ENCODE measurements at places on chromosomes 7 and 10.

DNA sequence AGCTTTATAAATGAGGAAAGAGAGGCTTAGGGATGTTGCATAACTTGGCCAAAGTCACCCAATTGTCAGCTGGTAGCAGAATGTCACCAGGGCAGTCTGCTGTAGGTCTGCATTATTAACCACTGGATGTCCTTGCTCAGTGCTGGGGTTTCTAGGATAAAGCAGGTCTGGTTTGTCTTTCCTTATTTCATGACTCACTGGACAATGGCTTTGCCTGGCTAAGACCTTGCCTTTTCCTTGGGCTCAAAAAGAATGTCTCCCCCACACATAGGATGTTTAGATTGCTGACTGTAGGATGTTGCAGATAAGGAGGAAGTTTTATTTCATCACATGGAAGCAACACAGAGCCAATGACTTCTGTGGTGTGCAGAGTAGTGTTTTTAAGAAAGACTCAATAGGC, 29.4 kb downstream of the WDFY4 start:
- DNase-seq, result no peak

GRCh38 chr7:70975754-70976153, 156.2 kb upstream of the GALNT17 start:
- no peak for DNase-seq

- DNase-seq, result no peak
Observed at GRCh38 chr7:69681181-69681580, 82.9 kb downstream of the AUTS2 start.

DNA sequence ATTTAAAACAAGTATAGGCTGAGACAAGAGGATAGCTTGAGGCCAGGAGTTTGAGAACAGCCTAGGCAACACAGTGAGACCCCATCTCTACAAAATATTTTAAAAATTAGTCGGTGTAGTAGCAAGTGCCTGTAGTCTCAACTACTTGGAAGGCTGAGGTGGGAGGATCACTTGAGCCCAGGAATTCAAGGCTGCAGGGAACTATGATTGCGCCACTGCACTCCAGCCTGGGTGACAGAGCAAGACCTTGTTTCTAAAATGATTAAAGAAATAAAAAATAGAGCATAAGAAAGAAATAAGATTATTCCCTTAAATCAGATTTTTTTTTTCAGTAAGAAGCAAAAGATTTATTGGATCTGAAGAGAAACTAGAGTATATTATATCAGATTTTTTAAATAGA, 11.7 kb downstream of the LRRC20 start:
- DNase-seq, result no peak

- DNase-seq, result no peak
Observed at GRCh38 chr7:66859339-66859738, 61.7 kb upstream of the TMEM248 start.

- DNase-seq, result no peak
Observed at GRCh38 chr7:128275681-128276080, 34.6 kb downstream of the LEP start.

- DNase-seq, result peak; percentile 48
Observed at GRCh38 chr7:131007439-131008330, 273.7 kb upstream of the KLF14 start.

GRCh38 chr10:71603150-71603549, 116.4 kb downstream of the C10orf105 start:
- DNase-seq, result no peak

GRCh38 chr10:15829495-15829894, 30.8 kb downstream of the MINDY3 start:
- DNase-seq, result no peak

DNA sequence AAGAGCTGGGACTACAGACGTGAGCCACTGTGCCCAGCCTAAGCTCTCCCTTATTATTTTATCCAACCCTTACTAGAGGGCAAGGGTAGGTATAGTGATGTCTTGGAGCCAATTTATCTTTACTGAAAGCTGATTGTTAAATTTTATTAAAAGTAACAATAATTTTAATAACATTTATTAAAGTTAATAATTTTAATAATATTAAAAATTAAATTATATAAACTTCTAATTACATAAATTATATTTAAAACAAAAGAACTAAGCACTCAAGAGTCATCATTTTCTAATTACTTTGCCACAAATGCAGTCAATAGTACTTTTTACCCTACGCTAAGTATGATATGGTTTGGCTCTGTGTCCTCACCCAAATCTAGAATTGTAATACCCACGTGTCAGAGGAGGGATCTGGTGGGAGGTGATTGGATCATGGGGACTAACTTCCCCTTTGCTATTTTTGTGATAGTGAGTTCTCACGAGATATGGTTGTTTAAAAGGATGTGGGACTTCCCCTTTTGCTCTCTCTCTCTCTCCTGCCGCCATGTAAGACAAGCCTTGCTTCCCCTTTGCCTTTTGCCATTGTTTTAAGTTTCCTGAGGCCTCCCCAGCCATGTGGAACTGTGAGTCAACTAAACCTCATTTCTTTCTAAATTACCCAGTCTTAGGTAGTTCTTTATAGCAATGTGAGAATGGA, 58.4 kb upstream of the ETV1 start:
- DNase-seq, result no peak

DNA sequence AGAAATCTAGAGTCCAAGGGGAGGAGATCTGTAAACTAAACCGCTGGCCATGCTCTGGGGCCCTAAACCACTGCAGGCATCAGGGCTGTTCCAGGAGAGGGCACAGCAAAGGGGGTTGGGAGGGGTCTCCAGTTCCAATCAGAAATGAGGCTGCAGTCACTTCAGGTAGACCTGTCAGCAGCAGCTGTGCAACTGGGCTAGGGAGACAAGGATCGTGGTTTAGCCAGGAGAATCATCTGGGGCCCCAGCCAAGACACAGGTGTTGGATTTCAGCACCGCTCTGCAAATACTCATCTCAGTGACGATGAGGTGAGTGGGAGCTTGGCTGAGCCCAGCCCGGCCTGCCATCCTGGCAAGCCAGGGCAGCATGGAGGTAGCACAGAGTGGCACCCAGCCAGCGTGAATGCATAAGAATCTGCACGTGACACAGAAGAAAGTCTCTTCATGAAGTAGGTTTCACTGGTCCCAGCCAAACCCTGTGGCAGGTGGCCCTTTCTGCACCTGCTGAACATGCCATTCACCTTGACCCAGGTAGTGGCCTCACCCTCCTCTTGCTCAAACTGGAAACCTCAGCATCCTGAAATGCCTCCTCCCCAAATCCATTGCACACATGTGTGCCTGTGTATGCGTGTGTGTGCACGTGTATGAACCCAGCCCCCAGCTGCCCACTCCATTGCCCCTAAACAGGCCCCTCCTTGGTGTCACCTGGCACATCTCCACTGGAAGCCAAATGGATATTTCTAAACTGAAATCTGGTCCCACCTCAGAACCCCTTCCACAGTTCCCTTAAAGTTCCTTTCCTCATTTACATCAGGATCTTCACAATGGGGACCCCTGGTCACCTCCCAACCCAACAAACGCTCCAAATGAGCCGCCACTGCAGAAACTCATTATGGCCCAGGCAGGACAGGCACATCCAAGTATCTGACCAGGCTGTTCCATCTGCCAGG, 9.6 kb downstream of the GPRIN2 start:
- DNase-seq, result peak; percentile 1

DNA sequence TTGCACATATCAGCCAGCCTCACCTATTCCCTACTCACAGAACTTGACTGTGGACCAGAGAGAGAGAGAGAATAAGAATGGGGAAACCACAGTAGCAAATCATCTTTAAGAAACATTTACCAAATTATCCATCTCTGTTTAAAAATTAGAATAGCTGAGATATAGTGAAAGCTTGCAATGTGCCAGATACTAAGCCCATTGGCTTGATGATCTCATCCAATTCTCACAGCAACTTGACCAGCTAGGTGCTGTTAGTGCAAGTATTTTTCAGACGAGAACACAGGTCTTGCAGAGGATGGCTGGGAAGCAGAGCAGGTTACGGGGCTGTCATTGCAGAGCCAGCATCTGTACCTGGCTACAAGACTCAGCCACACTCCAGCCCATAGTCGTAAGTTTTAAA, 50.9 kb downstream of the KLF6 start:
- DNase-seq, result no peak

GRCh38 chr10:15849316-15849715, 11.0 kb downstream of the MINDY3 start:
- no peak for DNase-seq

DNA sequence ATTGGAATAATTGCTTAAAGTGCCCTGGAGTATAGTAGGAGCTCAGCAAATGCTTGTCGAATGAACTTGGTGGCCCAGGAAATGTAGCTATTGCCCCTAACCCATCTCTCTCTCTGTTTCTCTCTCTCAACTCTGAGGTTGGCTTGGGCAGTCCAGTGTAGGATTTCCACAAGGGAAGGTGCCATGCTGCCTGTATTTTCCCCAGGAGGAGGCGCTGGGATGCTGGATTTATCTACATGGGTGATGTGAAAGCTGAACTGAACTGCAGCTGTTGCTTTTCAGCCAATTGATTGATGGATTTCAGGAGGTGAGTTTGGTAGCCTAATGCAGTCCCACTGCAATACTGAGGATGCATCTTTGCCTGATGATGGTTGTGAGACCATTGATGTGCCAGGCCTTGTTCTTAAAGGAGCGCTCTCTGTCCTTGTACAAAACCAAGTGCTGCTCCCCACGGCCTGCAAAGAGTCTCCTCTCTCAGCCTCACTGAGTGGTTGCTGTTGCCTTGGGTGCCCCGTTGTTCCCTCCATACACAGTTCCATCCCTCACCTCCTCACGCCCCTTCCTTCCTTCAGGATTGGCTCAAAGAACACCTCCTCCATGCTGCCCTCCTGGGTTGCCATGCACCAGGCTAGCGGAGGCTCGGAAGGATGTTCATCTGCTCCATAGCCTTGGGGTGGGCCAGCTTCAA, 200.6 kb downstream of the GLRX3 start:
- DNase-seq, result no peak

- DNase-seq, result no peak
Observed at GRCh38 chr7:137454246-137454724, 110.8 kb upstream of the PTN start.

- DNase-seq, result no peak
Observed at GRCh38 chr7:132355048-132355447, 221.2 kb downstream of the PLXNA4 start.

DNA sequence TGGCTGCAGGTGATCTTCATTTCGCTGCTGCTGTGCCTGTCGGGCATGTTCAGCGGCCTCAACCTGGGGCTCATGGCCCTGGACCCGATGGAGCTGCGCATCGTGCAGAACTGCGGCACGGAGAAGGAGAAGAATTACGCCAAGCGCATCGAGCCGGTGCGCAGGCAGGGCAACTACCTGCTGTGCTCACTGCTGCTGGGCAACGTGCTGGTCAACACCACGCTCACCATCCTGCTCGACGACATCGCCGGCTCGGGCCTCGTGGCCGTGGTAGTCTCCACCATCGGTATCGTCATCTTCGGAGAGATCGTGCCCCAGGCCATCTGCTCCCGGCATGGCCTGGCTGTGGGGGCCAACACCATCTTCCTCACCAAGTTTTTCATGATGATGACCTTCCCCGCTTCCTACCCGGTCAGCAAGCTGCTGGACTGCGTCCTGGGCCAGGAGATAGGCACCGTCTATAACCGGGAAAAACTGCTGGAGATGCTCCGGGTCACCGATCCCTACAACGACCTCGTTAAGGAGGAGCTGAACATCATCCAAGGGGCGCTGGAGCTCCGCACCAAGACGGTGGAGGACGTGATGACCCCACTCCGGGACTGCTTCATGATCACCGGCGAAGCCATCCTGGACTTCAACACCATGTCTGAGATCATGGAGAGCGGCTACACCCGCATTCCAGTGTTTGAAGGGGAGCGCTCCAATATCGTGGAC, 1.3 kb downstream of the CNNM2 start:
- no peak for DNase-seq

DNA sequence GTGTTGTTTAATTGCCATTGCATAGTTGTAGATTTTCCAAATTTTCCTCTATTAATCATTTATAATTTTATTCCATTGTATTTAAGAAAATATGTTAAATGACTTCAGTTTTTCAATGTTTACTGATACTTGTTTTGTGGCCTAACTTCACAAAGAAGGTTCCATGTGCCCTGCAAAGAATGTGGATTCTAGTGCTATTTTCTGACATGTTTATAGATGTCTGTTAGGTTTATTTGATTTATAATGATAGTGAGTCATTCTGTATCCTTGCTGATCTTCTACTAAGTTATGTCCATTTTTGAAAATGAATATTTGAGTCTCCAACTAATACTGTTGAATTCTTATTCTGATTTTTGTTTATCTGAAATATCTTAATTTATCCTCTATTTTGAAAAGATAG, 369.0 kb downstream of the MAGI2 start:
- no peak for DNase-seq

- DNase-seq, result no peak
Observed at GRCh38 chr7:30028749-30029635, 780 bp downstream of the PLEKHA8 start.

DNA sequence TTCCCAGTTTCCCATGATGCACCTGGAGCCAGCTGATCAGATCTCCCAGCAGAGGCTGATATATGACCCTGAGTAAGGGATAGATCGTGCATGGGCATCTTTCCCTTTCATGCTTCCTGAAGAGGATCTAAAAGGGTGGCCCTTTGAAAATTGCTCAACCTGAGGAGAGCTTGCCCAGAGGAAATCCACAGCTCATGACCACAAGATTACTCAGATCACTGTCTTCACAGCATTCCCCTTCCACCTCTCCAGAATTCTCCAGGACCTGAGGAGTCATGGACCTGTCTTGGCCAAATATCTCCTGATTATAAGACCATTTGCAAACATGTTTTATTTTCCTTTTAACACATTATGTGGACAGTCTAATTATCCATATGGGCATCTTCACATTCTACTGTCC, 328.1 kb downstream of the LHFPL3 start:
- DNase-seq, result no peak

DNA sequence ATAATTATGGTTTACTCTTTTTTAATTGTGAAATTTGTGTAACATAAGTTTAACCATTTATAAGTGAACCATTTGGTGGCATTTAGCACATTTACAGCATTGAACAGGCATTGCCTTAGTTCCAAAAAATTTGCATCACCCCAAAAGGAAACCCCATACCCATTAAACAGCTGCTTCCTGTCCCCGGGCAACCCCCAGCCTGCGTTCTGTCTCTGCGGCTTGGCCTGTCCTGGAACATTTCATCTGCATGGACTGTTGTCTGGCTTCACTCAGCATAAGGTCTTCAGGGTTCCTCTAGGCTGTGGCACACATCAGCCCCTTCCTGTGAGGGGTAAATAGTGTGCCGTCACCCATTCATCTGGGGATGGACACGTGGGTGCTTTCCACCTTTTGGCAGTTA, 6.9 kb downstream of the RET start:
- DNase-seq, result no peak

GRCh38 chr10:48744587-48744986, 59.9 kb downstream of the WDFY4 start:
- DNase-seq, result no peak
